ENCODE measurements at places on chromosomes 7 and 10. TPM values are rescaled to one million over a fixed set of nuclear protein-coding genes. Genes with fewer than 3 reads are reported as not detected.

The CYP17A1 gene
- 4.0 TPM for total RNA-seq

The CLDN4 gene
- 234 TPM for total RNA-seq

The PLEKHS1 gene
- total RNA-seq, result not detected

The DNAH11 gene
- total RNA-seq, result 0.39 TPM

The ZPBP gene
- not detected for total RNA-seq

The LIPN gene
- total RNA-seq, result not detected

The DDX50 gene
- 25.6 TPM for total RNA-seq

The C1QL3 gene
- total RNA-seq, result not detected

The PNLIPRP3 gene
- not detected for total RNA-seq

The NRCAM gene
- total RNA-seq, result 0.15 TPM

The AFAP1L2 gene
- 0.93 TPM for total RNA-seq

DNA sequence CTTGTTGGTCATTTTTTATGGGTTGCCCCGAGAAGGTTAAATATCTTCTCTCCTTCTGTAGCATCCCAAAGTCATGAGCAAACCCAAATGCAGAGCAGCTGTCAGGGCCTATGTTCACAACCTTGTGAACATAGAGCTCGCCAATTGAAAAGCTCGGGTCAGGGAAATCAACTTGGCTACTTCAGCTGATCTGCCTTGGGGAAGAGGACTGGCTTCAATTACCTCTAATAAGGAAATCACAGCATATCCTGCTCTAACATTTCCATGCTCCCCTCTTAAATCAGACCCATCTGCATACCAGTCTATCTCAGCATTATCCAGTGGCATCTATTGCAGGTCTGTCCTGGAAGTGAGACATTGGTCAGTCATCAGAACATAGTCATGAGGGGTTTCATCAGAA lies 105.6 kb downstream of the ANKRD26 start:
- no peaks in the 10 kb centered on the region for H3K27me3 ChIP-seq
- H3K4me3 ChIP-seq, result no peak overlapping the region
- no peak for DNase-seq
- H3K36me3 ChIP-seq, result no peaks in the 10 kb centered on the region

GRCh38 chr10:62810156-62810902 lies 5.8 kb downstream of the ADO start:
- H3K4me3 ChIP-seq, result no peak overlapping the region
- no peak overlapping the region for H3K27ac ChIP-seq
- no peak for DNase-seq
- H3K36me3 ChIP-seq, result no peaks in the 10 kb centered on the region
- no peaks in the 10 kb centered on the region for H3K27me3 ChIP-seq

DNA sequence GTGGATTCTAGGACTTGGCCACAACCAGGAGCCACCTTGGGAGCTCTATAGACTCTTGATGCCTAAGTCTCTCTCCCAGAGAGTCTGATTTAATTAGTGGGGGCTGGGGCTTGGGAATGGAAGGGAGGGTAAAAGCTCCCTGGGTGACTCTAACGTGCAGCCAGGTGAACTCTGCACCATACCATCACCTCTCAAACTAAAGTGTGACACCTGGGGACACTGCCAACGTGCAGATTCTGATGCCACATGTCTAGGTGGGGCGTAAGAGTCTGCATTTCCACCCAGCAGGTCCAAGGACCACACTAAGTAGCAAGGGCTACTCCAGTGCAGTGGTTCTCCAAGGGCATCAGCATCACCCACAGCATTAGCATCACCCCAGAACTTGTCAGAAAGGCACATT lies 28.3 kb downstream of the LRRC20 start:
- no peaks in the 10 kb centered on the region for H3K4me1 ChIP-seq
- no peak overlapping the region for H3K27ac ChIP-seq
- H3K4me3 ChIP-seq, result no peak overlapping the region
- H3K27me3 ChIP-seq, result no peaks in the 10 kb centered on the region
- H3K36me3 ChIP-seq, result no peaks in the 10 kb centered on the region

- H3K27ac ChIP-seq, result peak overlapping the region; percentile 27
- H3K27me3 ChIP-seq, result no peaks in the 10 kb centered on the region
- H3K4me3 ChIP-seq, result peak overlapping the region; percentile 47
- no peak for DNase-seq
- H3K4me1 ChIP-seq, result peaks cover 20% of the 10 kb centered on the region
Observed at GRCh38 chr7:155299535-155300202, 2.0 kb downstream of the INSIG1 start.

- H3K36me3 ChIP-seq, result peaks cover 10% of the 10 kb centered on the region
- H3K4me1 ChIP-seq, result no peaks in the 10 kb centered on the region
- H3K27me3 ChIP-seq, result no peaks in the 10 kb centered on the region
- H3K27ac ChIP-seq, result no peak overlapping the region
- H3K4me3 ChIP-seq, result no peak overlapping the region
Observed at GRCh38 chr10:125006921-125007426, 65.1 kb downstream of the ZRANB1 start.

GRCh38 chr10:122029499-122030199 lies 40.7 kb downstream of the TACC2 start:
- H3K27me3 ChIP-seq, result peaks cover 4% of the 10 kb centered on the region
- DNase-seq, result no peak
- no peaks in the 10 kb centered on the region for H3K36me3 ChIP-seq
- H3K4me3 ChIP-seq, result no peak overlapping the region
- no peak overlapping the region for H3K27ac ChIP-seq

GRCh38 chr7:113100121-113100603 lies 13.5 kb upstream of the GPR85 start:
- H3K27me3 ChIP-seq, result no peaks in the 10 kb centered on the region
- no peaks in the 10 kb centered on the region for H3K4me1 ChIP-seq
- no peaks in the 10 kb centered on the region for H3K36me3 ChIP-seq
- no peak for DNase-seq

- no peaks in the 10 kb centered on the region for H3K4me1 ChIP-seq
- H3K36me3 ChIP-seq, result no peaks in the 10 kb centered on the region
- no peak overlapping the region for H3K27ac ChIP-seq
- DNase-seq, result no peak
- no peaks in the 10 kb centered on the region for H3K27me3 ChIP-seq
Observed at GRCh38 chr7:105205592-105206237, 183.0 kb downstream of the SRPK2 start.

GRCh38 chr7:158574308-158575036 lies 13.2 kb downstream of the PTPRN2 start:
- H3K4me1 ChIP-seq, result no peaks in the 10 kb centered on the region
- no peaks in the 10 kb centered on the region for H3K36me3 ChIP-seq
- no peak for DNase-seq
- no peak overlapping the region for H3K4me3 ChIP-seq
- no peaks in the 10 kb centered on the region for H3K27me3 ChIP-seq

DNA sequence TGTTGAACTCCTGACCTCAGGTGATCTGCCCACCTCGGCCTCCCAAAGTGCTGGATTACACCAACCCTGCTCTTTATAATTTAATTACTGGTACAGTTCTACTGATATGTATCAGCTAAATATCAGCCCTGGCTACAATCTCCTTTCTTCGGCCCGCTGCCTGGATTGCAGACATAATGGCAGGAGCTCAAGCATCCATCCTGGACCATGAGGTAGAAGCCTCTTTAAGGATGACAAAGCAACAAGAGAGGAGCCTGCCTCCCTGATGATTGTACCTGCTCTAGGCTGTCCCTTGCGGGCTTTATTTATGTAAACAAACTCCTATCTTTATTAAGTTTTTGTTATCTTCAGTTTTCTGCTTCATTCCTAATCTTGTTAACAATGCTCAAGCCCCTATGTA lies 5.6 kb upstream of the PSAP start:
- no peak overlapping the region for H3K27ac ChIP-seq
- no peaks in the 10 kb centered on the region for H3K36me3 ChIP-seq
- no peak for DNase-seq
- no peaks in the 10 kb centered on the region for H3K27me3 ChIP-seq
- H3K4me3 ChIP-seq, result no peak overlapping the region

DNA sequence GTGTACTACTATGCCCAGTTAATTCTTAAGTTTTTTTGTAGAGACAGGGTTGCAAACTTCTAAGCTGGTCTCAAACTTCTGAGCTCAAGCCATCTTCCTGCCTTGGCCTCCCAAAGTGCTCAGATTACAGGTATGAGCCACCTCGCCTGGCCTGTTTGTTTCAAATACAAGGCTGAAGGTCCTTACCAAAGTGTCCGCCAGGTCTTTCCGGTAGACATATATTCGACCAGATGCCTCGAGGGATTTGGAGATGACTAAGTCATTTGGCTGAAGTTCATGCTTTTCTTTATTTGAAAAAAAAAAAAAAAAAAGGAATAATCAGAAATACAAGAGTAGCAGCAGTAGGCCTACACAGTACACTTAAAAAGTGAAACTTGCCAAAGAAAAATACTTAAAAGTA lies 204.5 kb upstream of the CDCA7L start:
- no peak for DNase-seq
- no peak overlapping the region for H3K27ac ChIP-seq
- H3K4me1 ChIP-seq, result no peaks in the 10 kb centered on the region
- H3K4me3 ChIP-seq, result no peak overlapping the region
- no peaks in the 10 kb centered on the region for H3K27me3 ChIP-seq
- H3K36me3 ChIP-seq, result no peaks in the 10 kb centered on the region

DNA sequence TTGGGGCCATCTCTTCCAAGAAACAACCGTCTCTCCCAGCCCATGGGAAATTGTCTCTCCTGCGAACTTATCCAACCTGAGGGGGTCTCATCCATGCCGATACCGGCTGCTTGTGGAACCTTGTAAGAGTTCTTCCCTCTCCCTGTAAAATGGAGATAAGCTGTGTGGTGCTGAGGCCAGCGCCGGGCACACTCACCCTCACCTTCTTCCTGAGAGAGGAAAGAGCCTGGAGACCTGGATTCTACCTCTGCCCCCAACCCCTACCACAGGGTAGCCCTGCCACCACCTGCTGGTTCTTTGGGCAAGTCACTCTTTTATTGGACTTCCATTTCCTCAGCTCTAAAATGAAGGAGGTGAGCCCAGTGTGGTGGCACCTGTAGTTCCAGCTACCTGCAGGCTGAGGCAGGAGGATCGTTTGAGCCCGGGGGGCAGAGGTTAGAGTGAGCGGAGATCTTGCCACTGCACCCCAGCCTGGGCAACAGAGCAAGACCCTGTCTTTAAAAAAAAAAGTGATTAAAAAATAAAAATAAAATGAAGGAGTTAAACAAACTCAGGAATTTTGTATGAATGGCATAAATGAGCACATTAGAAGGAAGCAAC lies 38.4 kb upstream of the PSAP start:
- no peak for DNase-seq
- H3K4me3 ChIP-seq, result peak overlapping the region; percentile 75
- H3K36me3 ChIP-seq, result no peaks in the 10 kb centered on the region
- peak overlapping the region; percentile 52 for H3K27ac ChIP-seq
- H3K4me1 ChIP-seq, result peaks cover 13% of the 10 kb centered on the region

DNA sequence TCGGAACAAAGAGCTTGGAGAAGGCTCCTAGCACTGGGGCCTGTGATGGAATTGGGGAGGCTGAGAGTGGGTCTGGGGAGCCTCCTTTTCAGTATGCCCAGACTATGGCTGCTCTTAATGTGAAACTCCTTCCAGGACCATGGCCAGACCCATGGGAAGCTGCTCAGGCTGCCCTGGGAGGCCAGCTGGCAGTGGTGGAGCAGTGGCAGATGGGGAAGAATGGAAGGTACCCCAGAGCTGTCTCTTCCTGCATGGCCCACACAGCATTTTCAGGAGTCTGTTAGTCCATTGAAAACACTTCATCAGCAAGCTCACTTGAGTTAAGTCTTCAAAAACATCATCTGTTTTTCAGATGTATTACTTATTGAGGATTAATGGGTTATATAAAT lies 18.5 kb downstream of the NACAD start:
- peaks cover 12% of the 10 kb centered on the region for H3K4me1 ChIP-seq
- no peaks in the 10 kb centered on the region for H3K27me3 ChIP-seq
- no peak for DNase-seq
- no peaks in the 10 kb centered on the region for H3K36me3 ChIP-seq

- no peak overlapping the region for H3K4me3 ChIP-seq
- H3K36me3 ChIP-seq, result no peaks in the 10 kb centered on the region
- no peaks in the 10 kb centered on the region for H3K4me1 ChIP-seq
- no peak for DNase-seq
- no peak overlapping the region for H3K27ac ChIP-seq
Observed at GRCh38 chr10:7153750-7154149, 257.1 kb downstream of the SFMBT2 start.

DNA sequence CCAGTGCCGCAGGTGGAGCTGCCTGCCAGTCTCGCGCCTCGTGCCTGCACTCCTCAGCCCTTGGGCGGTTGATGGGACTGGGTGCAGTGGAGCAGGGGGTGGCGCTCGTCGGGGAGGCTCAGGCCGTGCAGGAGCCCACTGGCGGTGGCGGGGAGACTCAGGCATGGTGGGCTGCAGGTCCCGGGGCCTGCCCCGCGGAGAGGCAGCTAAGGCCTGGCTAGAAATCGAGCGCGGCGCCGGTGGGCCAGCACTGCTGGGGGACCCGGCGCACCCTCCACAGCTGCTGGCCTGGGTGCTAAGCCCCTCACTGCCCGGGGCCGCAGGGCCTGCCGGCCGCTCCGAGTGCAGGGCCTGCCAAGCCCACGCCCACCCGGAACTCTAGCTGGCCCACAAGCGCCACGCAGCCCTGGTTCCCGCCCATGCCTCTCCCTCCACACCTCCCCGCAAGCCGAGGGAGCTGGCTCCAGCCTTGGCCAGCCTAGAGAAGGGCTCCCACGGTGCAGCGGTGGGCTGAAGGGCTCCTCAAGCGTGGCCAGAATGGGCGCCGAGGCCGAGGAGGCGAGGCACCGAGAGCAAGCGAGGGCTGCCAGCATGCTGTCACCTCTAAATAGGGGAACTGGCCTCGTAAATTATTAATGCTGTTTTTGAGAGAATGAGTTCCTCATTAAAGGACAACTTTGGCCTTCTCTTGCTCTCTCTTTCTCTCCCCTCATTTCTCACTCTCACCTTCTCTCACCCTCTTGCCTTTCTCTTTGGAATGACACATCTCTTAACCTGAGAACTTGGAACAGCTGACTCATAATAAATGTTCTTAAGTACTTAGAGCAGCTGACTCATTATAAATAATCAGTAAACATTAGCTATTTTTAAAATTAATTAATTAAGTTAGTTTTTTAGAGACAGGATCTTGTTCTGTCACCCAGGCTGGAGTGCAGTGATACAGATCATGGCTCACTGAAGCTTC lies 4.9 kb downstream of the ACADSB start:
- H3K27ac ChIP-seq, result no peak overlapping the region
- H3K4me3 ChIP-seq, result no peak overlapping the region
- peaks cover 7% of the 10 kb centered on the region for H3K4me1 ChIP-seq
- H3K36me3 ChIP-seq, result no peaks in the 10 kb centered on the region
- no peak for DNase-seq

DNA sequence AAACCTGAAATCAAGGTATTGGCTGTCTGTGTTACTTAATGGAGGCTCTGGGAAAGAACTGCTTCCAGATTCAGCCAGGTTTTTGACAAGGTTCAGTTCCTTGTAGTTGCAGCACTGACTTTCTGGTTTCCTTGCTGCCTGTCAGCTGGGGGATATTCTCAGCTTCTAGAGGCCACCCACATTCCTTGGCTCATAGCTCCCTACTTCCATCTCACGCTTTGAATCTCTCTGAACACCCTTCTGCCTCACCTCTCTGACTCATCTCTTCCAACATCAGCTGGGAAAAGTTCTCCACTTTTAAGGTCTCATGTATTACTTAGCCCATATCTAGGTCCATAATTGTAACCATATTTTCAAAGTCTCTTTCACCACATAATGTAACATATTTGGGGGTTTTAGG lies 22.9 kb upstream of the GPR22 start:
- no peak overlapping the region for H3K4me3 ChIP-seq
- DNase-seq, result no peak
- H3K27me3 ChIP-seq, result no peaks in the 10 kb centered on the region
- no peaks in the 10 kb centered on the region for H3K36me3 ChIP-seq
- no peak overlapping the region for H3K27ac ChIP-seq

- no peak overlapping the region for H3K4me3 ChIP-seq
- H3K27ac ChIP-seq, result no peak overlapping the region
- no peaks in the 10 kb centered on the region for H3K36me3 ChIP-seq
Observed at GRCh38 chr7:4822677-4823076, 39.2 kb downstream of the PAPOLB start.

Data from HCT116 (cell line).